ENCODE measurements at places on chromosomes 5 and 9.

- no peak for DNase-seq
Observed at GRCh38 chr5:161385027-161385426, 161.5 kb downstream of the GABRB2 start.

- no peak for DNase-seq
Observed at GRCh38 chr9:26033336-26033735, 355.1 kb upstream of the TUSC1 start.

DNA sequence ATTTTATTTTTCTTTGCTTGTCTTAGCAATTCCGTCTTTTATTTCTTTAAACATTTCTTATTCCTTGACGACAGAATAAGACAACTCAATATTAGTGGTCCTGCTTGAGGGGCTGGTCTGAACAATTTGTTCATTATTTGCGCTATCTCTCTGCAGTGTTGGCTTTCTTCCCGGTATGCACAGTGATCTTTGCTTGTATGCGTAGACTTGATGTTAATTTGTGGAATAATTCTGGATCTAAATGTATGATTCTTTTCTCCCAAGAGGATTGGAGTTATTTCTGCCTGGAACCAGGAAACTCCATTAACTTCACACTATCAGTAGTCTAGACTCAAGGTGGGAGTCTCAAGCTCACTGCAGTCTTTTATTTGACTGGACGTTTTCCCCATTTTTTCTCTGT, 80.4 kb downstream of the KDM4C start:
- DNase-seq = no peak

- DNase-seq = no peak
Observed at GRCh38 chr9:109843641-109844040, 63.6 kb downstream of the PALM2AKAP2 start.

DNA sequence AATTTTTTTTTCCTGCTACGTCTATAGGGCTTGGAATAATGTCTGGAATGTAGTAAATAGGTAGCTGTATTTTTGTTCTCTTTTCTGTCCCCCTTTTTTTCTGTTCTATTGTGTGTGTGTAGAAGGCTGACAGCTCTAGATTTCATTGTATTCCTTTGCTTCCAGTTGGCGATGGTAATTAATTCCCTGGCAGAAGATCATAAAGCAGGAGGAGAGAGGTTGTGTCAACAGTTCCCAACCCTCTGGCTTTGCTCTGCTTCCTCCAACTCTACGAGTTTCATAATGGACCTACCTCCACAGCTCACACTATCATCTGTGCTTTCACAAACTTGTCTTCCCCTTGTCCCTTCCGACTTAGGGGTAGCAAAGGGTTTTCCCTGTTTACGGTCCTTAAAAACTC, 117.9 kb upstream of the CDH18 start:
- no peak for DNase-seq

DNA sequence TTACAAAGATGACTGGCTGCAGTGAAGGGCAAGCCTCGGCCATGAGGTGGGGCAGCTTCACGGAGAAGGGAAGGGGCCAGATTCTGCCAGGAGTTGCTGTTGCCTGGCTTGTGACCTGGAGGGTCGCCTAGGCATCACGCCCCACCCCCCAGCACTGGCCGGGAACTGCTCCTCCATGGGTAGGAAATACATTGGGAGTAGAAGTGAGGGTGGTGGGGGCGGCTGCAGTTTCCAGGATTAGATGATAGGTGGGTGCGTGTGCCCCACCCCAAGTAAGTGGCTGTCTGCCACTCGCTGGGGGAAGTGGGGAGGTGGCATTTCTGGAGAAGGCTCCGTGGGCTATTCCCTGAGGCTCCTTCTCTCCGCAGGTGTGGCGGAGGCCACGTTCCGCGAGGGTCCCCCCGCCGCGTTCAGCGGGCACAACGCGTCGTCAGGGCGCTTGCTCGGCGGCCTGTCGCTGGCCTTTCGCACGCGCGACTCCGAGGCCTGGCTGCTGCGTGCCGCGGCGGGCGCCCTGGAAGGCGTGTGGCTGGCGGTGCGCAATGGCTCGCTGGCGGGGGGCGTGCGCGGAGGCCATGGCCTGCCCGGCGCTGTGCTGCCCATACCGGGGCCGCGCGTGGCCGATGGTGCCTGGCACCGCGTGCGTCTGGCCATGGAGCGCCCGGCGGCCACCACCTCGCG, 16.9 kb downstream of the CRB2 start:
- no peak for DNase-seq

DNA sequence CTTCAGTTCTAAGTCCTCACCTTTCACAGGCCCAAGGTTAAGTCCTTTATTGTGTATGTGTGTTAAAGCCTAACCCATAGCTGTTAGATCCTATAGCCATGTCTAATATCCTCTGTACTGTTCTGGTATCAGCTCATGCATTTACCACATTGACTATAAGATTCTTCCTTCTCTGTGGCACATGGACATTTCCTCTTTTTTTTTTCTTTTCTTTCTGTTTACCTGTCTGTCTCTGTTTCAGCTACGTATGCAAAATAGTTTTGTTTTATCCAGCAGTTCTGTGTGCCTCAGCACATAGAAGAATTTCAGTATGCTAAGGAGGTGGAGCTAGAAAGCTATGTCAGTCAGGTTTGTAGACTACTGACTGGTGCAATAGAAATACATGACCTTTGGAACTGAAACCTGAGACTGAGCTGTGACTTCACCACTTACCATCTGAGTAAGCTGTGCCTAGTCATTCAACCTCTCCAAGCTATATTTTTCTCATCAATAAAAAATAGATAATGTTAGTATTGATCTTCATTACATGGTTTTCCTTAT, 155.6 kb upstream of the VLDLR start:
- no peak for DNase-seq

GRCh38 chr5:58066557-58066956, 393.3 kb downstream of the PLK2 start:
- no peak for DNase-seq

DNA sequence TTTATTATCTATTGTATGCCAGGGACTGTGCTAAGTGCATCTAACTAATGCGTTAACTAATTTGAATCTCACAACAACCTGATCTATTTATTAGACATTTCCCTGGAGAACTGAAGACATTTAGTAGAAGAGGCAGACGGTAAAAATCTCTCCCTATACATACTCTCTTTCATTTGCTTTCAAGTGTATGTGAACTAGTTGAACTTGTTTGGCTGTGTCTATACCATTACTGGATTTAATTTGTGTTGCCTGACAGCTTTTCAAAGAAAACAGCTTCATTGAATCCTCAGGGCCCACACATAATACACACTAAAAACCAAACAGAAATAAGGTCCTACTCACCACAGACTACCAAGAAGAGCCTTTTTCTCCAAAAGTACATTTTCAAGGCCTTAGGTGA, 133.6 kb upstream of the NR3C1 start:
- DNase-seq = no peak

- no peak for DNase-seq
Observed at GRCh38 chr5:103109277-103109676, 10.7 kb downstream of the GIN1 start.

DNA sequence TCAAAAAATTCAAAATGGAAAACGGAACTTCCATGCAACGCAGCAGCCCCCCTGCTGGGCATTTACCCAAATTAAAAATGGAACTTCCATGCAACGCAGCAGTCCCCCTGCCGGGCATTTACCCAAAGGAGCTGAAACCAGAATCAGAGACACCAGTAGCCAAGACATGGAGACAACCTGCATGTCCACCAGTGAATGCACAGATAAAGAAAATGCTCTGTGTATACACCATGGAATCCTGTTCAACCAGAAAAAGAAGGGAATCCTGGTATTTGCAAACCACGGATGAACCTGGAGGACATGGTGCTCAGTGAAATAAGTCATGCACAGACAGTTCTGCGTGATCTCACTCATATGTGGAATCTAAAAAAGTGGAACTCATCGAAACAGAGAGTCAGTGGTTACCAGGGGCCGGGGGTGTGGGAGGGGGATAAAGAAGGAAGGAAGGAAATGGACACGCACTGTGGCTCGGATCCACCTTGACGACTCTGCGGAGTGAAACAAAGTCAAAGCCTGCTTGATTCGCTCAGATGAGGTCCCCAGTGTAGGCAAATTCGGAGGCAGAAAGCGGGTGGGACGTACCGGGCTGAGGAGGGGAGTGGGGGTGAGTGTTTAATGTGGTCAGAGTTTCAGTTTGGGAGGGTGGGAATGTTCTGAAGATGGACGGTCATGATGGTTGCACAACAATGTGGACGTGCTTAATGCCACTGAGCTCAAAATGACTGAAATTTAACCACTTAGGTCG, 40.2 kb upstream of the EXOC3 start:
- no peak for DNase-seq

DNA sequence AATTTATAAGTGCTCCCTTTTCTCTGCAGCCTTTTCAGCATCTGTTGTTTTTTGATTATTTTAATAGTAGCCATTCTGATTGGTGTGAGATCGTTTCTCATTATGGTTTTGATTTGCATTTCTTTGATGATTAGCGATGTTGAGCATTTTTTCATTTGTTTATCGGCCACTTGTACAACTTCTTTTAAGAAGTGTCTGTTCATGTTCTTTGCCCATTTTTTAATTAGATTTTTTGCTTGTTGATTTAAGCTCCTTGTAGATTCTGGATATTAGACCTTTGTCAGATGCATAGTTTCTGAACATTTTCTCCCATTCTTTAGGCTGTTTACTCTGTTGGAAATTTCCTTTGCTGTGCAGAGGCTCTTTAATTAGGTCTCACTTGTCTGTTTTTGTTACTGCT, 46.3 kb downstream of the FYB1 start:
- no peak for DNase-seq

- DNase-seq = no peak
Observed at GRCh38 chr9:83024506-83025125, 38.3 kb downstream of the RASEF start.

GRCh38 chr9:120109242-120109641, 470.7 kb downstream of the CDK5RAP2 start:
- no peak for DNase-seq

DNA sequence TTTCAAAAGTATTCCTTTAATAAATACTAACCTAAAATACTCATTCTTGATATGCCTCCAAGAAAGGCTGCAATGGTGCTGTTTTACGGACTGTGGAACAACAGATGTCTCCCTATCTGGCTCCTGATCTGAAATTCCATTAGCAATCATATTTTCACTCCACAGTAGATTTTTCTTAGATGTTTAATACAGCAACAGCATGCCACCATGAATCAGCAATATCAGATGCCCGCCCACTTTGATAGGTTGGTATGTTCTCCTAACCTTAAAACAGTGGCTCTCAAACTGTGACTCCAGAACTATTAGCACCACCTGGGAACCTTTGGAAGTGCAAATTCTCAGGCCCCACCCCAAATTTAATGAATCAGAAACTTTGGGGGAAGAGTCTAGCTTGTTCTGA, 110.2 kb downstream of the MLLT3 start:
- no peak for DNase-seq

- DNase-seq = no peak
Observed at GRCh38 chr5:57334475-57334874, 148.1 kb downstream of the ACTBL2 start.

DNA sequence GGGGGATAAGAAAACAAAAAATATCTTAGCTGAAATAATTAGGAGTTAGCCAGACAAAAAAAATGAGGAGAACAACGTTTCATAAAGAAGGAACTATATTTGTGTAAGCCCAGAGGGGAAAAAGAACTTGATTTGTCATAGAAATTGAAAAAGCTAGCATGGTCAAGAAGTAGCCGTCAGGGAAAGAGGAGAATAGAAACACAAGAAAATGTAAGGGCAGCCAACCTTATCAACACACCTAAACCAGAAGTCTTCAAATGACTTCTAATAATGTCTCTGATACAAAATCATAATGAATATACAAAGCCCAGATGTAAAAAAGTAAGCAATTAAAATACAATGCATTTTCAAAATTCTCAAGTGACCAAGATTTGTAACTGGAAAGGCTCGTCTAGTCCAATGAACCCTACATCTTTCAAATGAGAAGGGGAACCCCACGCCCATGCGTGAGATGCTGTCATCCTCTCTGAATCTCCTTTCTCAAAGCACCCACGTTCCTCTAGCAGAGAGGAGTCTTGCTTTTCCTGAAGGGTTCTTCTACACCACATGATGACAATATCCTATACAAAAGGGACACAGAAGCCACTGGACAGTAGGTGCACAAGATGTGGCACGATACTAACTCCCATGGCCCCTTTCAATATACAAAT, 103.7 kb downstream of the ARL15 start:
- no peak for DNase-seq

DNA sequence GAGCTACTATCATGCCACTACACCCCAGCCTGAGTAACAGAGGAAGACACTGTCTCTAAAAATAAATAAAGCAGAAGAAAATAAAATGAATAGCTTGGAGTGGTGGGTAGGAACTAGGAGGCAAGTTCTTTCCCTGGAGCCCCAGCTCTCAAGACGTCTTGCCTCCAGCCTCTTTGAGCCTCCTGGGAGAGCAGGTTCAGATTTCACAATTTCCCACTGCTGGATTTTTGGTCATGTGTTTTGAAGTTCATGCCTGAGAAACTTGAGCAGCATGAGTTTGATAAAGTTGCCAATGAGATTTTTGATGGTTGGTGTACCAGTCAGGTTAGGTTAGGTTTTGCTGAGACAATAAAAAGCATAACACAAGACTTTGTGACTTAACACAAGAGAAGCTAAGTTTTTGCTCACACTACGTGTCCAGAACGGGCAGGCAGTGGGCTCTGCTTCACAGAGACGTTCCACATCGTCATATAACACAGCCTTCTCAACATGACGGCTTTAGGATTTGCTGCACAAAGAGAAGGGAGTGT, 4.1 kb upstream of the CCDC69 start:
- no peak for DNase-seq

DNA sequence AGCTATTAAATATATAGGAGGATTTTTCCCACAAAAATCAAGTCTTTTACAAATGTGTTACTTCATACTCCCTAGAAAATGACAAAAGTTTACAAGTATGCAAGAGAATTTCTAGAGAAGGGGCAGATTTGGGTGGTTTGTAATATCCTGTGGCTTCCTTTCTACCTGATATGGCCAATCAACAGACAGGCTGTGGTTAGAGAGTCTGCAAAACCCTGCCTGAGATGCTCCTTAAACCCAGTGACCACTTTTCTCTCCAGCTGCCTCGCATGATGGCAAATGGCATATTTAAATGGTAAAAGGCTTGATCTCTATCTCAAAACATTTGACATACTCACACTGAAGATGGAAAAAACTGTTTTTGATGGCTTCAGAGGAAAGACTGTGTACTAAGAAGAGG, 550.1 kb upstream of the ZNF462 start:
- DNase-seq = no peak

DNA sequence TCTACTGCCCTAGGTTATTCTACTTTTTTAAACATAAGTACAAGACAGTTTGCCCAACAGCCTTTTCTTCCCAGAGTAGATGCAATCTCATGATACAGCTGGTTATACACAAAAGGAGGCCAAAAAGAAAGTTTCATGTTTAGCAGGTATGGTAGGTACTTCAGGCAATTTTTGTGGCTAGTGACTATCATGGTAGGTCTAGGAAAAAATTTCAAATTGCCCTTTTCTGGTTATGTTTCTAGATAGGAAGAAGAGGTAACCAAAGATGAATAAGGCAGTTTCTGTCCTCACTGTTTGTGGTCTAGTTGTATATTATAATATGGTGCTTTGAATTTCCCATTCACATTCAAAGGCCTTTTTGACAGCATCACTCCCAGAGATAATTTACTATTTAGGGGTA, 19.7 kb downstream of the MEGF9 start:
- DNase-seq = no peak
